ENCODE measurements at places on chromosomes 16 and 17. TPM values are rescaled to one million over a fixed set of nuclear protein-coding genes. Genes with fewer than 3 reads are reported as not detected.

The MT1H gene
- not detected for total RNA-seq

- DNase-seq, result no peak
These were observed 2.4 kb downstream of the BRICD5 start for GRCh38 chr16:2208308-2208707.

The CHST4 gene
- 1.3 TPM for total RNA-seq

DNA sequence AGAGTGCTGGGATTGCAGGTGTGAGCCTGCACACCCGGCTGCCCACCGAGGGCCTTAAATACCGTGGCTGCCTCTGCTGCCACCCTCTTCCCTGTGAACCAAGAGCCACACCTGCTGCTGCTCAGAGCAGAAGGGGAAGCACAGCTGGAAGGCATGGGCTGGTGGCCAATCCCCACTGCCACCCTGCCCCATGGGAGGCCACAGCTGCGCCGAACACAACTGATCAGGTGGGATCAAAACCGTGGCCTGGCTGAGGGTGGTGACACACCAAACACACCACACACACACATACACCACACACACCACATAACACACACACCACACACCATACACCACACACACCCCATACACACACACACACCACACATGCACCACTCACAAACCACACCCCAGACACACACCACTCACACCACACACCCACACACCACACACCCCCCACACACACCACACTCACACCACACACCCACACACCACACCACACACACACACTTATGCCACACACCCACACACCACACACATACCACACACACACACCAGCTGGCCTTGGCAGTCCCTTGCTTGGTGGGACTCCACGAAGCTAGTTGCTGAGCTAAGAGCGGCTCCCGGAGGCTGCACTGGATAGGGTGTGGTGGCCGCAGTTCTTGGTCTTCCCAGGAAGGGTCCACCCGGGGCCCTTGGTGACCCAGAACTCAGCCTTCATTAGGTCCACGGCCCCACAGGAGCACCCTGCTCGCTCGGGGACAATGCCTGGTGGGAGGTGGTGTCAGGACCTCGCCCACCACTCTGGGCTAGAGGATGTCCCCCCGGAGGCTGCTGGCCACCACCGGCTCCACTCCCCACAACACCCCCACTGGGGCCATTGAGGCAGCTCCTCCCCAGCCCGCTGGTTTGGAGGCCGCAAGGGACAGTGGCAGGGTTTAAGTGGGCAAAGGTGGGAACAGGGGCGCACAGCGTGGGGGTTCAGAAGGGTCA, 14.9 kb downstream of the CEP131 start:
- no peak for DNase-seq

- DNase-seq, result no peak
These were observed 28.5 kb upstream of the CREBBP start for GRCh38 chr16:3908951-3909437.

The TLCD3B gene
- total RNA-seq, result 0.29 TPM

GRCh38 chr17:81967533-81968395, 6.8 kb upstream of the NOTUM start:
- peak; percentile 71 for DNase-seq

DNA sequence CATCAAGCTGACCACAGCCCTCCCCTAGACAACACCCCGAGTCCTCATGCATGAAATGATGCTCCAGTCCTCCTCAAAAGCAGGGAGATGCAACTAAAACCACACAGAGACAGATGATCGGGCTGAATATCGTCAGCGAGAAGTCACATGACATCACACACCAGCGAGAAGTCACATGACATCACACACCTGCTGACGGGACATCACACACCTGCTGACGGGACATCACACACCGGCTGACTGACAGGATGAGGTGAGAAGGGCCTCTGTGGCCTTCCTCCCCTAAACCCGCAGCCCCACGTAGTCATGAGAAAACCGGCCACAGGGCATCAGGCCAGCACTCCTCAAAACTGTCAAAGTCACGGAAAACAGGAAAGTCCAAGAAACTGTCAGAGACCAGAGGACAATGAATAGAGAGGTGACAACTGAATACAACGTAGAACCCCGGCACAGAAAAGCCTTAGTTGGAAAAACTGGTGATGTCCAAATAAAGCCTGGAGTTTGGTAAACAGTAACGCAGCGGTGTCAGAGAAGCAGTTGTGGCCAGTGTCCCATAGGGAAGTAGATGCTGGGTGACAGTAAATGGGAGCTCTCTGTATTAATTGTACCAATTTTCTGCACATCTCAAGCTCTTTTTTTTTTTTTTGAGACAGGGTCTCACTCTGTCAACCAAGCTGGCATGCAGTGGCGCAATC, 14.3 kb downstream of the LITAF start:
- DNase-seq, result no peak

The MARVELD3 gene
- total RNA-seq, result 11.8 TPM

The NOS2 gene
- total RNA-seq, result 0.29 TPM

The KRT25 gene
- not detected for total RNA-seq

The RTN4RL1 gene
- total RNA-seq, result 19.6 TPM

The CRYBA1 gene
- not detected for total RNA-seq

GRCh38 chr16:66245072-66245471, 121.4 kb upstream of the CDH5 start:
- no peak for DNase-seq

The AATK gene
- total RNA-seq, result 0.98 TPM

The SLC39A11 gene
- total RNA-seq, result 31.8 TPM

DNA sequence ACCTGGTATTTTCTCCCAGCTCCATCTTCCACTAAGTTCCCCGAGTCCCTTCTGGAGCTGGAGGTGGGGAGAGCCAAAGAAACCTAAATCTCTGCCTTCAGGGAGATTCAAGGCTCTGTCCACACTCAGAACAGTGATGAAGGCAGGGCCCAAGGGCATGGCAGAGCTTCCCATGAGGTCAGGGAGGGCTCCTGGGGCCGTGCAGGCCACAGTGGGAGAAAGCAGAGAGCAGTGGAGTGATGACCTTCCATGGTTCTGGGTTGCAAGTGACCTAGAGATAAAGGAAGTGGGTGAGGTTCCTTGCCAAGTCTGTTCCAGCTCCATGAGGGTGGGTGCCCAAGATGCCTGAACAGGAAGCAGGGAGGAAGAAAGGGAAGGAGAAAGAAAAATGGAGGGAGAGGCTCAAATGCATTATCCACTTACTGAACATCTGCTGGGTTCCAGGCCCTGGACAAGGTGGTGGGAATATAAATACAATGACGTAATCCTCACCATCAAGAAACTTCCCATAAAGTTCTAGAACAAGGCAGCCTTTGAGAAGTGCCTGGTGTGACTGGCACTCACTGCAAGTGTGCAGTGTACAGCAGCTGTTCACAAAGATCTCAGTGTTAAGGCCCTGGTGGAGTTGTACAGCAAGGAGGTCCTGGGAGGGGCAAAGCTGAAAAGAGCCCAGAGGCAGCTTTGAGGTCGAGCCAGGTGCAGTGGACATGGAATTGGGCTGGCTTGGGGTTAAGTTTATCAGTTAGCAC, 13.3 kb downstream of the TBKBP1 start:
- DNase-seq, result no peak

DNA sequence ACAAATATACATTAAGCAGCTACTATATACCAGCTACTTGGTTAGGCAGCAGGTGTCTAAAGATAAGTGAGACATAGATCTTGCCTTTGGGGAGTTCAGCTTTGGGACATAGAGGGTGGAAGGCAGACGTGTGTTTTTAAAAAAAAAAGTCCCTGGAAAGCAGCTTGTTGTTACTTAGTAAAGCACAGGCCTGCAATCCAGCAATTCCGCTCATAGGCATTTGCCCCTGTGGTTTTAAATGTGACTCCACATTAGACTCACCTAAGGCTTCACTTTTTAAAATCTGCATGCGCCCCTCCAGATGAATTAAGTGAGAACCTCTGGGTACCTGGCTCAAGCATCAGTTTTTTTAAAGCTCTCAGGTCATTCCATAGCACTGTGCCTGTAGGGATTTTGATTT, 7.2 kb upstream of the MLYCD start:
- DNase-seq, result no peak

The HS3ST3A1 gene
- total RNA-seq, result 1.4 TPM

DNA sequence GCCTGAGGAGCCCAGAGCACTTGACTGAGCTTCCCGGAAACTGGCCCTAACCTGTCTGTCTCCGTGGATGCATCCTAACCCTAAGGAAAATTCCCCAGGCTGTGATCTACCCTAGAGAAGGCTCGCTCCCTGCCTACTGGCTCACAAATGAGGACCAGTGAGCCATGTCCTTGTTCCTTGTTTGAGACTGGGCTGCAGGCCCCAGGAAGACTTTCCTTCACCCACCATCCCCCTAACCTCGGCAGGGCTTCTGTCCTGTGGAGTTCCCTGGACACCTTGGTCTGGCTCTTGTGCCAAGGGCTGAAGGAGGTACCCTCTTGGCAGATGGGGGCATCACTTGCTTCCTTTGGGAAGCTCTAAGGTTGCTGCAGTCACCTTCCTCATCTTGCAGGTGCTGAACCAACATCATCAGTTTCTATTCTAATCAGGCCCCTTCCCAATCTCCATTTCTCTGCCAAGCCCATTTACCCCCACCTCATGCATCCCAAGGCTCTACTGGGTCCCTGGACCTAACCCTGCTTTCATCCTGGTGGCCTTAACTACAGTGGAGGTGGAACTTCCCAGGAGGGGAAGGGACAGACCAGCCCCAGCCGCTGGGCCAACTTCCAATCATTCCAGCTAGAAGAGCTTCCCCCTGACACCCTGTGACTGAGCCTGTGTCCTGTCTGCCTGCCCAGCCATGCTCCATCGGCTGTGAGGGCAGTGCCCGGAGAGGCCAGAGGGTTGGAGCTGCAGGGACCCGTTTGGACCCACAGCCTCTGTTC, 12.4 kb downstream of the RNF40 start:
- DNase-seq, result no peak

DNA sequence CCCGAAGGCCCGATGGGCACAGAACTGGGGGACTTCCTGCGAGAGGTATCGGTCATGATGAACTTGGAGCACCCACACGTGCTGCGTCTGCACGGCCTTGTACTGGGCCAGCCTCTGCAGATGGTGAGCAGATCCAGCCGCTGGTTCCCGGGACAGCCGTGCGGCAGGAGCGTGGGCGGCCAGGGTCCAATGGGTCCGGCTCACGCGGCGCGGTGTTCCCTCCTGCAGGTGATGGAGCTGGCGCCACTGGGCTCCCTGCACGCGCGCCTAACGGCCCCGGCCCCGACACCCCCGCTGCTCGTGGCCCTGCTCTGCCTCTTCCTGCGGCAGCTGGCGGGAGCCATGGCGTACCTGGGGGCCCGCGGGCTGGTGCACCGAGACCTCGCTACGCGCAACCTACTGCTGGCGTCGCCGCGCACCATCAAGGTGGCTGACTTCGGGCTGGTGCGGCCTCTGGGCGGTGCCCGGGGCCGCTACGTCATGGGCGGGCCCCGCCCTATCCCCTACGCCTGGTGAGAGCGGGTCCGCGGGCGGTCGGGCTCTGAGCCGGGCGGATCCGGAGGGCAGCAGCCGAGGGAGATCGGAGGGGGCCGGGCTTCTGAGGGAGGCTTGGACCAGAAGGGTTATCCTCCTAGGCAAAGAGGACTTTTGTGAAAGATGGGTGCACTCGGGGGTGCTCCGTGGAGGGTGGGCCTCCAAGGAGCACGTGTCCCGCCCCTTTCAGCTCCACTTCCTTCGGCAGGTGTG, 3.0 kb downstream of the TNK1 start:
- no peak for DNase-seq

- no peak for DNase-seq
These were observed 219.0 kb downstream of the CPPED1 start for GRCh38 chr16:12584488-12585233.

GRCh38 chr16:88691924-88692560, 5.7 kb upstream of the SNAI3 start:
- DNase-seq, result no peak

The TBC1D3H gene
- not detected for total RNA-seq

The CES2 gene
- total RNA-seq, result 31.9 TPM

- no peak for DNase-seq
These were observed 18.9 kb downstream of the TMC5 start for GRCh38 chr16:19436540-19436939.

DNA sequence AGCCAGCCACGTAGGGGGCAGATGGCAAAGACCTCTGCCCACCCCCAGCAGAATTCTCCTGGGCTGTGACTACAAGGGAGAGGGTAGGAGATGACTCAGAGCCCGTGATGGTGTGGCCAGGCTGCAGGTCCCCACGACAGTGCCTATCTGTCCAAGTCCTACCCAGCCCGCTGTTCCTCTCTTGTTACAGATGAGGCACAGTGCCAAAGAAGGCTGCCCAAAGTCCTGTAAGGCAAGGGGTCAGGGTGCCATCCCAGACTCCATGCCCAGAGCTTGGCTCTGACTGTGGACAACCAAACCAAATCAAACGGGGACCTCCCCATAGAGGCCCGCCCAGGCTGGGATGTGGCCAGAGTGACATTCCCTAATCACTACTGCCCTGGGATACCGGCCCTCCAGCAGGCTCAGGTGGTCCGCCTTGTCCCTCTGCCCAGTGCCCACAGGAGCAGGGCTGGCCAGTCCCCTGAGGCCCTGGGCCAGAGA, 12.6 kb upstream of the BCAR1 start:
- DNase-seq, result no peak

The SLC9A5 gene
- 1.3 TPM for total RNA-seq

DNA sequence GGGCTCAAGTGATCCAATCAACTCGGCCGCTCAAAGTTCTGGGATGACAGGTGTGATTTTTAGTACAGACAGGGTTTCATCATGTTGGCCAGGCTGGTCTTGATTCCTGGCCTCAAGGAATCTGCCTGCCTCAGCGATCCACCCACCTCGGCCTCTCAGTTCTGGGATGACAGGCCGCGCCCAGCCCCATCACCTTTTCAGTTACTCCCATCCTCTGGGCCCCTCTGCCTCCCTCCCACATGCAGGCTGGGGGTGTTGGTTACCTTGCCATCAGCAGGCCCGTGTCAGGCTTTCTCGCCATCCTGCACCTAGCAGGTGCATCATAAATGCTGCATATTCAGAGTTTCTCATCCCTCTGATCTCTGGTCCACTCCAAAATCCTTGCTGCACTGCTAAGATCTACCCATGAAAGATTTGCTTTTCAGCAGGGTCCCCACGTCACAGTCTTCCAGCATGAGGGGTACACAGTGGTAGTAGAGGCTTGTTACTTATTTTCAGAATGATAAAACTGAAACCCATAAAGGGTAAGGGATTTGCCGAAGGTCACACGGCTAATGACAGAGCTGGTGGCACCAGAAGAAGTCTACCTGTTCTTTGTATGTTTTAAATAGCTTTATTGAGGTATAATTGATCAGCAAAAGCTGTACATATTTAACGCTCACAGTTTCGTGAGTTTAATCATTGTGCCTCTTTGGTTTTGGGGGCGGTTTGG, 16.6 kb downstream of the PMM2 start:
- DNase-seq, result no peak

- no peak for DNase-seq
These were observed 51.1 kb downstream of the CENPV start for GRCh38 chr17:16301963-16302855.

GRCh38 chr16:74448990-74449389, 27.7 kb upstream of the CLEC18B start:
- no peak for DNase-seq

GRCh38 chr16:3583303-3584038, 6.3 kb upstream of the NLRC3 start:
- no peak for DNase-seq

- no peak for DNase-seq
These were observed 55.4 kb downstream of the NLK start for GRCh38 chr17:28097901-28098300.

All from breast epithelium (tissue), 4 donors.